ENCODE measurements at places on chromosomes 5 and 9.

- no peak for DNase-seq
These were observed 256.7 kb downstream of the CDH12 start for GRCh38 chr5:22596404-22596970.

DNA sequence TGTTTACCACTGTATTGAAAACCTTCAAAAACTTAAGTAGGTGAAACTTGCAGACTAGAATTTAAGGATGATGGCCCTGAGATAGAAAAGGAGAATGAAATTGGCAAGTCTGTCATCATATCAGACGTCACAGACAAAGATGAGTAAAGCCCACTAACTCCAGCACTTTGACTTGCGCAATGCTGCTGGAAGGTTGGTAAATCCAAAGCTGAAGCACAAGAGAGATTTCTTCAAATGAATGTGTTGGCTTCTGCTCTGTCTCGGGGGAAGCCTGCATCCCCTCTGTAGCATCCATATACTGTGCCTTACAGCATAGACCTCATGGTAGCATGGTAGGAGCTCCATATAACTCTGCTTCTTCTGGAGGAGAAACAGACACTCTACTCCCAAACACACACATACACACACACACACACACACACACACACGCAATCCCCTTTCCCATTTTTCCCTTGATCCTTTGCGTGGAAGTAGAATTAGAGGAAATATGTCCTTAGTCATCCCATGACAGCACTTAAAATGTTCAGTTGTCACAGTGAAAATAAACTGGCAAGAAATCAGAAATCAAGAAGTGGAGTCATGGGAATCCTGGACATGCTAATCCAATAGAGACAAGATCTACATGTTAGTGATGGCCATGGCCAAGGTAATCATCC lies 241.5 kb downstream of the NR3C1 start:
- no peak for DNase-seq

- no peak for DNase-seq
These were observed 19.5 kb upstream of the GOLGA1 start for GRCh38 chr9:124960409-124960752.

GRCh38 chr5:178378527-178379484 lies 146.2 kb upstream of the PHYKPL start:
- no peak for DNase-seq

DNA sequence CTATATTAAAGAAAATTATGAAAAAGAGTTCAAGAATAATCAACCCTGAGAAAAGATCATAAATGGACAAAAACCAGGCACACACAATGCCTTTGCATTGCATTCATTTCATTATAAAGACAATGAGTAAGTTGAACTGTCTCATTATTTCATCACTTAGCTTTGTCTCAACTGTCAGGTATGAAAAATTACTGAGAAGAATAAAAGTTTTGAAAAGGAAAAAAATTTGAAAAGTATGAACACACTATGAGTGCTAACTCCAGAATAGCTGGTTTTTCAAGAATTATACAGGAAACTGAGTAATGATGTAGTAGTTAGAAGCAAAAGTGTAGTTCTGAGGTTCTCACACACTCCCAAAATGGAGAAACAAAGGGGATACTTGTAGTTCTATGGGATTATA lies 16.3 kb upstream of the ANXA1 start:
- DNase-seq = no peak

DNA sequence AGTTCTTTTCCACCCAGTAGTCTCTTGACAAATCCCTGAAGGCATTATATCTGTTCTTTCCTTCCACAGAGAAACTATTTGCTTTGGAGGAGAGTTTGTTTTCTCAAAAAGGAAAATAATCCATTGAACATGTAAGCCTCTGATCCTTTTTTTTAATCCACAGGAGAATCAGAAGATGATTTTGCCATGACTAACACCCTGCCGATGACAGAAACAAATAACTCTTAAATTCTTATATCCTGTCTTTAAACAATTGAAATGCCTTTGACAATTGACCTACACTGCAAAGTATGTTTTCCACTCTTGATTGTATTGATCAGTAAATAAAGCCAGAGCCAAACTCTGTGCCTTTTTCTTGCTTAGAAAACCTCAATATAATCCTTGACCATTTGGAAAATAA lies 666.4 kb upstream of the CTNND2 start:
- DNase-seq = no peak

DNA sequence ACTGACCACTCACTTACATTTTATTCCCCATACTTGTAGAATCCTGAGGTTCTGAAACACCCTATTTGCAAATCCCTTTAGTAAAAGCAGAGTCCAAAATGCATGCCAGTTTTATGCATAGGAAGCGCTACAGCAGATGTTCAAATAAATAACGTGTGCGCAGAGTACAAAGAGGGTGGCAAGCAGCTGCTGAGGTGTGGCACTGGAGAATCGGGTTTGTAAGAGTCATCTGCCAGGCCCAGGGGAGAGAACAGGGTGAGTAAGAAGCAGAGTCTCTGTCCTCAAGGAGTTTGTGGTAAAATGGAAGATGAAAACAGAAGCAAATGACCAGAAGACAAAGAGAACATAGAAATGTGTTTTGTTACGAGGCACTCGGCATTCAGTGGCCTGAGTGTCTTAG lies 288.8 kb downstream of the GLIS3 start:
- DNase-seq = no peak

GRCh38 chr5:130773813-130774212 lies 391.2 kb downstream of the HINT1 start:
- DNase-seq = no peak

- DNase-seq = no peak
These were observed 64.3 kb downstream of the C9orf50 start for GRCh38 chr9:129556491-129557191.

DNA sequence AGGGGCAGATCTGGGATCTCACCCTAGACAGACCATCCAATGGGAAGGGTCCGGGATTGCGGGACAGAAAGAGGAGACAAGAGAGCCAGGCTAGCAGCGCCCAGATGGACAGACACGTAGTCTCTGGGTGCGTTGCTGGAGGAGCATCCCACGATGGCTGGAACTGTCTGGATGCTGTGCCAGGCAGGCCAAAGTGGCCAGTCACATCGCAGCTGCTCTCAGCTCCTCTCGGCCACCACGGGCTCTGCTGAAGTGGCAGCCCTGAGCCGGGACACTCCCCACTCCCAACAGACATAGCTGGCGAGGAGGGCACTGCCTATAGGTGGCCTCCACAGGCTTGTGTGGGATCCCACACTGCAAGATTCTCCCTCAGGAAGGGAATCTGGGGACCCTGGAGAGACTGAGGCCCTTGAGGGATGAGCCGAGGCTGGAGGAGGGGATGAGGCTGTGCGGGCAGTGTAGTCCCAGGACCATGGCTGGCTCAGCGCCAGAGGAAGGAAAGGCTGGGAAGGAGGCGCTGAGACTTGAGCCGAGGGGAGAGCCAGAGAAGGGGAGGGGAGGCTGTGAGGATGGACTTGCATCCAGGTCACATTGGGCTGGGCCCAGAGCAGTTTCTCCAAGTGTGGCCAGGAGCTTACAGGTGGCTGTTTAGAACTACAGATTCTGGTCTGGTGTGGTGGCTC lies 10.3 kb upstream of the WDR5 start:
- no peak for DNase-seq

DNA sequence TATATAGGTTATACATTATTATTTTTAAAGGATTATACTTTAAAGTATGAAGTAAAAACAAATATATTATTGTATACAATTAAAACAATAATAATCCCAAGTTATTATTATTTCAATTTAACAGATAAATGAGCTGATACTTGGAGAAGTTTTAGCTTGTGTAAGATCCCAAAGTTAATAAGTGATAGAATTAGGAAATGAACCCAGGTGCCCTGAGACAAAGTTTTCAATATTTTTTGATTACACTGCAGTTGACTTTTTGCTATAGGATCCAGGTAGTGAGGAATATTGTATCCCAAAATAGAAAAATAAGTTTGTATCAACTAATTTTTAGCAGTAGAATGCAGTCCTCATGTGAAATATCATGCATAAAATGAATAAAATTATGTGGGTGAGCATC lies 543.2 kb upstream of the ZNF608 start:
- no peak for DNase-seq

DNA sequence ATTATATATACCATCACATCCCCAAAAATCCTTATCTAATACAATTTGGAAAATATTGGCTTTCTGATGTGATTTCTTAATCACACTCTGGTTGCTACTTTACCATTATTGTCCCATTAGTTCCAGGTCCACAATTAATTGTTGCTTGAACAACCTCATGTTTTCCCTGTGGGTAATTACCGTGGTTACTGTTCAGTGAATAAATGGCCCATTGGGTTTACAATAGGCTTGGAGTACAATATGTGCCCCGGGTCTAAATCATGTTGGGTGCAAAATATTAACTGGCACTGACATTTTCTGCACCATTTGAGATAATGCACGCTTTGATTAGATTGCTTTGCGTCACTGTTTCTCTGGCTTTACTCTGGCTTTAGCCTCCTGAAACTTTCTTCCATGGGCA lies 163.7 kb downstream of the GABBR2 start:
- no peak for DNase-seq

DNA sequence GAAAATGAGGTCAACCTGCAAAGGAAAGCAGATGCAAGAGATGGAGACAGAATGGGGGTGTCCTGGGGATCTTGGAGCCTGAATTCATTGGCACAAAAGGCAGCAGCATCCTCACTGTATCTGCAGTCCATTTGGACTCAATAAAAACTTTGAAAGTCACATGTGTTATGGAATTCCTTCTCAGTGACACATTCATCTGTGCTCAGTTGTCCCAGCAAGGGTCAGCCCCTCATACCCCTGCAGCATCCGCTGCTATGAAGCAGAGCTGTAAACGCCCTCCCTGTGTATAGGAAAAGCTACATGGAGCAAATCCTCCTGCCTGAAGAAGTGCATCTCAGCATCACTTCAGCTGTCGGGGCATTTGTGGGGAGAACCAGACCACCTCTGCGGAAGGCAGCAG lies 14.5 kb upstream of the RARS1 start:
- DNase-seq = no peak

GRCh38 chr5:23253621-23254198 lies 253.7 kb upstream of the PRDM9 start:
- no peak for DNase-seq

GRCh38 chr9:109735801-109736200 lies 44.2 kb upstream of the PALM2AKAP2 start:
- DNase-seq = no peak

GRCh38 chr9:17824191-17824590 lies 245.3 kb downstream of the SH3GL2 start:
- no peak for DNase-seq

DNA sequence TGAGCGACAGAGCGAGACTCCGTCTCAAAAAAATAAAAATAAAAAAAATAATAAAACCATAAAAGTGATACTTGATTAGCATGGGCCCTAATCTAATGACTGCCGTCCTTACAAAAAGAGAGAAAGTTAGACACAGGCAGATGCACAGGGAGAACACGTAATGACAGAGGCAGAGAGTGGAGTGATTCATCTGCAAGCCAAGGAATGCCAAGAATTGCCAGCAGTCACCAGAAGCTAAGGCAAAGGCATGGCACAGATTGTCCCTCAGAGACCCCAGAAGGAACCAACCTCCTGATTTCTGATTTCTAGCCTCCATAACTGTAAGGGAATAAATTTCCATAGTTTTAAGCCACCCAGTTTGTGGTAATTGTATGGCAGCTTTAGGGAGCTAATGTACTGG lies 79.6 kb upstream of the FREM1 start:
- DNase-seq = no peak

DNA sequence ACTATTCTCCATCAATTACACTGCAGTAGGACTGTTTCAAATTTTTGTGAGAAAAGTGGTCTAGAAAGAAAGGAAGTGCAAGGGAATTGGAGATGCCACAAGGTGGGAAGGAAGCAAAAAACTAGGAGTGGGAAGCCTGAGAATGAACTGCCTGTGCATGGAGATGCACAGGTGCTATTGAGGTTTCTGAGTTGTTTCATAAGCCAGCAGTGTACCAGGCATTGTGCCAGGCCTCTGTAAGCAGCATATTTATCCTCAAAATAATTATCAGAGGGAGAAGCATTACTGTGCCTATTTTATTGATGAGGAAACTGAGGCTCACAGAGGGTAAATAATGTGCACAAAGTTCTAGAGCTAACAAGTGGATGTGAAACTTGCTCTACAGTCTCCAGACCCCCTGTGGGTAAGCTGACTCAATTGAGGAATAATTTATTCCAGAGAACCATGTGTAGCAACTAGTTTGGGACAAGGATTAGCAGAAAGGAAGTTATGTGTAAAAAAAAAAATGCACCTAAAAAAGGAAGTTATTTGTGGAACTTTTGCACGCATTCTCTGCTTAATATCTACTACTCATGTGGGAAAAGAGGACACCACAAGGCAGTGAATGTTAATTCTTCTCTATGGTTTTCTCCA lies 96.7 kb downstream of the SNCAIP start:
- no peak for DNase-seq

DNA sequence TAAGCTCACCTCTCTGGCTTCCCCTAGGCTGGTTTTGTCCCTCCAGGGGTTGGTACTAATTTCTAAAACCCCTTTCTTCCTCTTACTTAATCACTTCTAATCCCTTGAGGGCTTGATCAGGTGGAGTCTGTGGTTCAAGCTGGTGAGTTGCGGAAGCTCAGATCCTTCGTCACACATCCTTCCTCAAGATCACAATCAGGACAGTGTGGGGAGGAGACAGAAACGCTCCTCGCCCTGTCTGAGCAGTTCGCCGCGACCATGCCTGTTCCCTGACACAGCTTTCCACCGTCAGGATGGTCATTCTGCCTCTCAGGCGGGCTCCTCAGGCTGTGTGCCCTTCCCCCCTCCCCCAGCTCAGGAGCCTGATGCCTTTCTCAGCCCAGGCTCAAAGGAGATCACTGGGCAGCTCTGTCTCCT lies 24.3 kb downstream of the CPLX2 start:
- peak; percentile 17 for DNase-seq

DNA sequence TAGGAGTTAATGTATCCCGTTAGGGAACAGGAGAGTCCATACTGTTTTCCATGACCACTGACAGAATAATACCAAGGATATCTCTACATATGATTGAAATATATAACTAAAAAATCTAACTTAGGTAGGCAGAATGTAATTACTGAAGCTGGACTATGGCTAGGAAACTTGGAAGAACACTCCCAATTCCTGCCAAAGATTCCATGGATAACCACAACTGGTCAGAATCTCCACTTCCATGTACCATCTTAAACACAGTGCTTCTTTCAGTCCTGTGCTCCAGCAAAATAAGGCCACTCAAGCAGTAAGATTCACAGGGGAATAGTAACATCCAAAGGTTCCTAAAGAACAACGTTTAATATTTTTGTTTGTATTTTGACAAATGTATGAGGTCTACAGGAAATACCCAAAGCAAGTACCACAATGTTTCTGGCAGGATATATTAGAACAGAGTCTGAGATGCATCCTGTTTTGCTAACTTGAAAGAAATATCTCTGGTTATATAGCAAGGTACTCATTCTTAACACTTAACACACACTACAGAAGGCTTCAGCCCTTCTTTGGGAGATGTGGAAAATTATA lies 295.0 kb downstream of the ADAMTS6 start:
- DNase-seq = no peak

Measured in stimulated activated CD8-positive, alpha-beta memory T cell treated with anti-CD3 and anti-CD28 coated beads, Interleukin-4, amount 100 ng/mL, for 1 hour (primary cell).